ENCODE measurements at places on chromosomes 16 and 17.
A peak's percentile ranks its signal among the peaks of the same experiment; 100 is the strongest.

GRCh38 chr17:75799402-75799801 lies 14.8 kb downstream of the UNK start:
- DNase-seq, result no peak

- DNase-seq, result no peak
Observed at GRCh38 chr16:66720766-66721165, 24.2 kb upstream of the CMTM4 start.

DNA sequence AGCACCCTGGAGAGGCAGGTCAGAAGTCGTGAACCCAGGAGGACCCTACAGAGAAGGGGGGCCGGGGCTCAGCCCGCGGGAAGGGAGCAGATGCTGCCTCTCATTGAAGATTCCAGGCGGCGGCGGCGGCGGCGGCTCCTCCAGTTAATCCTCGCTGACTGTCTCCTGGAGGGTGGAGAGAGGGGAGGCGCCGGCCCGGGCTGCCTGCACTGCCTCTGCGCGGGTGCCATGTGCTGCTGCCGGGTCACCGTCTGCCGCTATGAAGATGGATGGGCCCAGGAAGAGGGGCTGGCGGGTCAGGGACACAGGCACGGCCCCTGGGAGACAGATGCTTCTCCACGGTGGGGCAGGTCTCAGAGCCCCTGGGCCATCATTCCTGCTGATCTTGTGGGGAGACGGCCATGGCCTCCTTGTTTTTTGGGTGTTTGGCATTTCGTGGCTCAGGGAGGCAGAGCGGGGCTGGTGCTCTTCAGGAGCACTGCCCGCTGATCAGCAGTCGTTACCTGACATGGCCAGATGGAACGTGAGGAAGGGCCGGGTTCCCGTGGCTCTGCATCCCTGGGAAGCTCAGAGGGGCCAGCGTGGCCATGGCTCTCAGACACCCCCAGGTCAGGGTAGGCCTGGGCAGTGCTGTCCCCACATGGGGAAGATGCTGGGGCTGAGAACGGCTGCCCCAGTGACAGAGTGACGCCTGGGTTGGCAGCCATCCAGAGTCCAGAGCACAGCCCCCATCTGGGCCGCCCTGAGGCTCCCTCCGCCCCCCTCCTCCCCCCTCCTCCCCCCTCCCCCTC lies 36.1 kb downstream of the GINS2 start:
- no peak for DNase-seq

DNA sequence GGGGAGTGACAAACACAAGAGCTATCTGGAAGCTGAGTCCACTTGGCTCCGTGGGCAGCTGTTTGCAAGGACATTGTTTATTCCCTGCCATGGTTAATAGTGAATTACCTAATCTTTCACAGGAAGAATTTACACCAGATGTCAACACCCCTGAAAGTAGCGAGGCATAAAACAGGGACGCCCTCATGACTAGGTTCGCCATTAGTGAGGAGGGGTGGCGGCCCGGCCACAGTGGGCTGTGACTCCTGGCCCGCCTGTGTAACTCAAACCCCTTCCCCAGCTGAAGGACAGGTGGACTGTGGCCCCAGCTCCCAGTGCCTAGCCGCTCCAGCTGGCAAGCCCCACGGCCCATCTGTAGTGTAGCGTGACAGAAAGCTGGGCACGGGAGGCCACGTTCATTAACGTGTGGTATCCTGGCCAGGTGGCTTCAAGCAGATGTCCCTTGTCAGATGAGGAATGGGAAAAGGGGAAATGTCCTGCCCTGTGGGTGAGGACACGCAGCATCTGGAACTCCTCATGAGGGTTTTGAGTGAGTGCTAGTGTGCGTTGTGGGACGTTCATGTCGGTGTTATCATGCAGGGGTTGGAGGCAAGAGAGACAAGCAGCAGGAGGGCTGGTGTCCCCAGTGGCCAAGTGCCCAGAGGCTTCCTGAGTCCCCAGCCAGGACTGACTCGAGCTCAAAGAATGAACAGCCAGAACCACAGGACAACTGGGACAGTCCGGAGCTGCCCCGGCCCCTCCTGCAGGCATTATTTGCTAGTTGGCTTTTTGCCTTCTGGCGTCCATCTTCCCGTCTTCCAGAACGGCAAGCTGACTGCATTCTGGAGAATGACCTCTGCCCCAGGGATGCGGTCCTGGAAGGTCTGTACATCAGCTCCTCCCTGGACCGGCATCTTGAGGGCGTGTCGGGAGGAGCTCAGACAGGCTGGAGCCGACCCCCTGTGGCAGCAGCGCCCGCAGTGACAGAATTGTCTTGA lies 19.2 kb downstream of the KDM8 start:
- DNase-seq, result no peak

- DNase-seq, result no peak
Observed at GRCh38 chr16:74291577-74292208, 4.9 kb upstream of the PSMD7 start.

DNA sequence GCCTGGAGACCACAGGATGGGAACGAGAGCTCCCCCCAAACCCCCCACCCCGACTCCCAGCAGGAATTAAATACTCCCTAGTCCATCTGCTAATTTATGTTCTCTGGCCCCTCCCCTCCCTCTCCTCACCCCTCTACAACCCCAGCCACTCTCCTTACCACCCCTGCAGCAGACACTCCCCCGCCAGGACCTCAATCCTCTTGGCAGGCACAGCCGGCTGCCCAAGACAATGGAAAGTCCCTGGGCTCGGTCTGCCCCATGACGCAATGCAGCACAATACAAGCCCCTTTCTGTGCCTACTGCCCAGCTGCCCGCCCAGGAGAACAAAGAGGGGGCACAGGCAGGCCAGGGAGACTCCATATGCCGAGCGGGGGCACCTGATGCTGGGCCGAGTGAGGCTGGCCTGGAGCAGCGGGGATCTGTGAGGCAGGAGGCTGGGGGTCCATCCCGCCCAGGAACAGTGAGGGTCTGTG lies 30.3 kb upstream of the CDC42EP4 start:
- DNase-seq, result peak; percentile 51

- DNase-seq, result no peak
Observed at GRCh38 chr16:4414187-4414917, 2.0 kb downstream of the CORO7 start.

DNA sequence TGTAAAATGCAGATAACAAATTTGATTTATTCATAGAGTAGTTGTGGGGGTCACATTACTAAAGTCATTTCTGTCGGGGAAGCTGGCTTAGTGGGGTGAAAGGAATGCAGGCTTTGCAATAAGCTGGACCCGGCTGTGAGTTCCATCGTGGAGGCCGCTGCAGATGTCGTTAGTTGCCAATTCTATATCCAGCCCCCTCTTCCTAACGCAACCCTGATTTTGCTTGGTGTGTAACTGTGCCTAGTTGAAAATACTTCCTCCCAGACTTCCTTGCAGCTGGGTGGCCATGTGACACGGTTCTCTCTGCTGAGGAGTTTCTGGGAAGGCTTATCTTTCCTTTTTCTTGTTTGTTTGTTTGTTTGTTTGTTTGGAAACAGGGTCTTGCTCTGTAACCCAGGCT lies 4.5 kb downstream of the MFSD6L start:
- no peak for DNase-seq

DNA sequence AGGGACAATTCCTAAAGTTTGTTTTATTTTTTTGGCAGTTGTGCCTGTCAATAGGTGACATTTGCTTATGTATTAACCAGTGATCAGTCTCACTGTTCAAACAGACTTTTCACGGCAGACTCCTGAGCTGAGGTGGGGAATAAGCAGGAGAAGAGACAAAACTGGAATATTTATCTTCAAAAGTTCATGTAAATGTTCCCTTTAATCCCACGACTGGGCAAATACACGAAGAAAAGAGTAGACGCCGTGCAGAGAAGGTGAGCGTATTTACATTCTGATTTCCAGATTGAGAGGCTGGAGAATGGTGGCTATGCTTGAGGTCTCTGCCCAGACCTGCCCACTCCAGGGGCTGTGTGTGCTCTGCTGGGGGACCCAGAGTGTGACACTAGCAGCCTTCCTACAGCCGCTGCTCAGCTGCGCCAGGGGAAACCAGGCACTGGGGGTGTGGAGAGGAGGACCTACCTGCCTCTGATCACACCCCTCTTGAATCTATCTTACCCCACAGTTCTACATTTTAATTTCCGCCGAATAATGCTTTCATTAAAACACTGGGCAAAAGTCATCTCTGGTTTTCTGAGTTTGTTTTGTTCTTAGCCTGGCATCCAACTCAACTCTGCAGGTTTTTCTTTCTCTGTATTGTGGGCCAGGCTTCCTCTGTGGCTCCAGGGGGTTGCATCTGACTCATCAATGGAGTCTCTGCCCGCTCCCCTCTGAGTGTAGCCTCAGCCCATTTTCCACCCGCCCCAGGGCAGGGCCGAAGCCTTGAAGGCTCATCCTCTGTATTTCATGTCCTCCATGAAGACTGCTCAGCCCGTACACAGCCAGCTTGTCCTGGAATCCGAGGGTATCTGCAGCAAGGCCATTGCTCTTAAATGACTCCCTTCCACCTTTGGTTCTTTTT lies 237.1 kb downstream of the NTN1 start:
- no peak for DNase-seq

GRCh38 chr17:66275651-66276050 lies 26.8 kb upstream of the PRKCA start:
- peak; percentile 93 for DNase-seq

DNA sequence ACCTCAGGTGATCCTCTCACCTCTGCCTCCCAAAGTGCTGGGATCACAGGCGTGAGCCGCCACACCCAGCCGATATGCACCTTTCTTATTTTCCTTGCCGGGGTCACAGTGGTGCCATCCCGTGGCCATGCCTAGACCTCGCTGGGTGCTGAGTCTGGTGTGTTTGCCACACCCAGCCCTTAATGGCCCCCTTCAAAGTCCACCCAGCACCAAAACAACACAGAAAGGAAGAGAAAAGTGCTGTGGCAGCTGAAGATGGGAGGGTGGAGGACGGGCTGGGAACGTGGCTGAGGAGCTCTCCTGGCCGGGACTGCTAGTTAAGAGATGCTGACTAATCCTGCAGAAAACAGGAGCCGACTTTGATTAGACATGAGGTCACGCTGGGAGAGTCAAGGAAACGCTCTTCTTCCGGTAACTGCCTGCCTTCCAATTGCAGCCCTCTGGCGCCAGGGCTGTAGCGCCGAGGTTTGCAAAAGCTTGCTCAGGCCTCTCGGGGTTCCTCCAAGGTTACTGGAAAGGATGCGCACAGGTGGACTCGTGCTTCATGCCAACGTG lies 10.9 kb downstream of the SLC43A2 start:
- DNase-seq, result no peak

DNA sequence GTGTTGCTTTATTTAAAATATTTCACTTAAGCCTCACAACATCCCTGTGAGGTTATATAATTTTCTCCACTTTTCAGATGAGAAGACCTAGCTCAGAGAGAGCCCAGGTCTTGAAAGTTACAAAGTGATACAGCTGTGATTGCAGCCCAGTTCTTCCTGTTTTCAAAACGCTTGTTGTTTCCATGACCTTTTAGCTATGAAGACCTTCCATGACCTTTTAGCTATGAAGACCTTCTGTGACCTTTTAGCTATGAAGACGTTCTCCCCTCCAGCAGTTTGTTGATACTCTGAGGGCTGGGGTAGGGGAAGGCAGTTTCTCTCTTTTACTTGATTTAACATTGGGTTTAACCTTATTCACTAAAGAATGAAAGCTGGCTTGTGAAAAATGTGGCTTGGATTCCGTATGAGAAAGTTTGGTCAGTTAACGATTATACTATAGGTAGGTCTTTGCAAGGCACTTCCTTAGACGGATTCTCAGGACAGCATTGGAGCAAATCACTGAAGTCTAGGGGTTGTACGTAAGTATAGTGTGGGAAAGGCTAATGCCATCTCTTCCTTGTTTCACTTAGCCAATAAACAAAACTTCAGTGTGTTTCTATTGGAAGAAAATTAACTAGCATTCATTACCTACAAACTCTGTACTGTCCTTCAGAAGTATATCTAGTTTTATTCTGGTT lies 20.7 kb downstream of the PHKB start:
- no peak for DNase-seq

GRCh38 chr17:8823279-8823678 lies 24.1 kb upstream of the MFSD6L start:
- DNase-seq, result no peak

DNA sequence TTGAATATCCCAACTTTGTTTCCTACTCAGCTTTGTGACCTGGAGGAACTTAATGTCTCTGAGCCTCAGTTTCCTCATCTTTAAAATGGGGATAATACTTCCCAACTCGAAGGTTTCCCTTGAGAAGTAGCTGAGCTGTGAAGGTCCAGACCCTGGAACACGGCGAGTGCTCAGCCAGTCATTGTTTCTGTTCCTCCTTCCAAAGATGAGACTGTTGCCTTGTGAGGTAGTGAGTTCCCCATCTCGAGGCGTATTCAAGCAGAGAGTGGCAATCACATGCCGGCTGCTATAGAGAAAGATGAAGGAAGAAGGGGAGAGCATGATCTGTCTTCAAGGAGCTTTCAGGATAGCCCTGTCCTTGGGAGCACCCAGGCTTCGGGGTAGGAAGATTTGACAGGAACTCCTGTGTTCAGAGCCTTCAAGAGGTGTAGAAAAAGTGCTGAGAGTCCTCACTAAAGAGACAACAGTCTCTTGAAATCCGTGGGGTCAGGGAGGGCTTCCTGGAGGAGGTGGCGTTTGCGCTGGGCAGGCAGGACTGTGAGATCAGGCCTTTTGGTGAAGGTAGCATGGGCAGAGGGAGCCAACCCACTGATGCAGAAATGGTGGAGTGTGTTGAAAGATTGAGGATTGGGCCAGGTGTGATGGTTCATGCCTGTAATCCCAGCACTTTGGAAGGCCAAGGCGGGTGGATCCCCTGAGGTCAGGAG lies 27.2 kb downstream of the SPNS2 start:
- DNase-seq, result no peak

DNA sequence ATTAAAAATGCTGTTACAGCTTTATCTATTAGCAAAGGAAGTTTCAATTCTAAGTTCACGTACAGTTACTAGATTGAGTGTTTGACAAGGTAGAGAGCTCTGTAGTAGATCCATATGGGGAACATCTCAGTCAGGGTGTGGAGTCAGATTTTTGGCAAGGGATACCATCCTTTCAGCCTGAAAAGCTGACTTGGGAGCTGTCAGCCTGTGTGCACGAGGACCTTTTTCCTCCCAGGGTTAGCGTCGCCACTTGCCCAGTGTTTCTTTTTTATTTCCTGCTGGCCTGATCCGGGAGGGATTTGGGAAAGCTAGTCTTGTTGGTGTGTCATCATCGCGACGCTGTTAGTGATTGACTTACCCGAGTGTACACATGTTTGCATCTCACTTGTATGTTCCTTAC lies 29.5 kb downstream of the WWOX start:
- DNase-seq, result no peak

- DNase-seq, result no peak
Observed at GRCh38 chr17:35099908-35100307, 19.8 kb downstream of the RAD51D start.

DNA sequence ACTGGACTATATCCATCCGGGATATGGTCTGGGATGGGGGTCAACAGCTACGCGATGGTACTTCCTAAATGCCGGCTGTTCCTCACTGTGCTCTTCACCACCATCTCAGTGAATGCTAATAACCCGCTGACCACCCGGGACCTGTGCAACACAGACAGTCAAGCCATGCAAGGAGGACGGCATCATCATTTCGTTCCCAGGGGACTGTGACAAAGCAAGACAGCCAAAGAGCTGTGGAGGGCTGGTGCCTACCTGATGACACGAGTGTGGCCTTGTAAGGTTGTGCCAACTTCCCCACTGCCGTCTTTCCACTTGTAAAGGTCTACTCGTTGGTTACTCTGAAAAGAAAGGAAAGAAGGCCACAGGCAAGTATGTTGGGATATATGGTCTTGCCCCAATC lies 33.7 kb downstream of the WDR59 start:
- no peak for DNase-seq
